ENCODE measurements at places on chromosomes 7 and 10.
A peak's percentile ranks its signal among the peaks of the same experiment; 100 is the strongest.

DNA sequence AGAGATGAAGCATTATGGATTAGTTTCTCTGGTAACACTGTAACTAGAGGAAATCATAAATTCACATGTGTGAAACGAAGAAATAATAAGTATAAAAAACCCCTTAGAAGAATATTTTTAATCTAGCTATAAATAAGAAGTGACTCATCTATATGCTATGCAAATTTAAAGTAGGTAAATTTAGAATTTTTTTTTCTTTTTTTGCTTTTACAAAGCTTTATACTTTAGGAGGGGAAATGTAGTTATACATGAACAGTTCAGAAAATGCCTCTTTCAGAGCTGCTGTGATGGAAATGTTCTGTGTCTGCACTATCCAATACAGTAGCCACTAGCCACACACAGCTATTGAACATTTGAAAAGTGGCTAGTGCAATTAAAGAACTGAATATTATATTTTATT lies 87.3 kb downstream of the REEP3 start:
- DNase-seq: no peak

GRCh38 chr10:77505431-77506334 lies 131.9 kb downstream of the KCNMA1 start:
- DNase-seq: no peak

DNA sequence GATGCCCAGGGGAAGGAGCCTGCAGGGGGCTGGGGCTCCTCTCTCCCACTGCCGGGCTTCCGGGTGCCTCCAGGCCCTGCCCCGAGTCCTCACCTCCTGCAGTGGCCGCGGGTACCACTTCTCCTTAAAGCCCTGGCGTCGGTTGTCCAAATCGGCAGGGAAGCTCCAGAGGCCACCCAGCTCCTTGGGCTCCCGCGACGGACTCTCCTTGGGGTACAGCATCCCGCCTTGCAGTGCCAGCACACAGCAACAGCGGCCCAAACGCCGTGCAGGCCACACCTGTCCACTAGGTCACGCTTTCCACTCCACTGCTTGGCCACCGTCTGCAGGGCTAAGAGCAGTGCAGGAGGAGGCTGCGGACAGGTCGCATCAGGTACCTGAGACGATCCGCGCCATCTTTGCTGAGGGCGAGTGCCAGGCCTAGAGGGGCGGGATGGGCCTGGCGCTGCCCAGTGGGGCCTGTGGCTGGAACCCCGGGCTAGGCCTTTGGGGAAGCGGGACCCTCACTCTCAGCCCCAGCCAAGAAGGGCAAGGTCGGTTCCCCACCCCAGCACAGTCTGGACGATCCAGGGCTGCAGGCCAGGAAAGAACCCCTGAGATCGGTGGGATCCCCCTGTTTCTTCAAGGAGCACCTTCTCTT lies 47.7 kb upstream of the ZNF479 start:
- no peak for DNase-seq

GRCh38 chr7:64667311-64667710 lies 1.4 kb downstream of the ZNF107 start:
- DNase-seq: no peak

- DNase-seq: peak; percentile 81
Observed at GRCh38 chr10:12264204-12264940, 68.4 kb downstream of the CDC123 start.
